ENCODE measurements at places on chromosomes 11 and 22. TPM values are rescaled to one million over a fixed set of nuclear protein-coding genes. Genes with fewer than 3 reads are reported as not detected.

CCDC73 gene
- not detected for total RNA-seq

PAX6 gene
- total RNA-seq, result not detected

RTN4RL2 gene
- 2.4 TPM for total RNA-seq

OR5AL1 gene
- not detected for total RNA-seq

TRPC6 gene
- total RNA-seq, result 0.86 TPM

EFEMP2 gene
- 98.0 TPM for total RNA-seq

CAVIN3 gene
- 42.0 TPM for total RNA-seq

CDPF1 gene
- total RNA-seq, result 8.2 TPM

Measured in left cardiac atrium (tissue), 4 donors.